ENCODE measurements at places on chromosomes 1 and 21.
A peak's percentile ranks its signal among the peaks of the same experiment; 100 is the strongest.

DNA sequence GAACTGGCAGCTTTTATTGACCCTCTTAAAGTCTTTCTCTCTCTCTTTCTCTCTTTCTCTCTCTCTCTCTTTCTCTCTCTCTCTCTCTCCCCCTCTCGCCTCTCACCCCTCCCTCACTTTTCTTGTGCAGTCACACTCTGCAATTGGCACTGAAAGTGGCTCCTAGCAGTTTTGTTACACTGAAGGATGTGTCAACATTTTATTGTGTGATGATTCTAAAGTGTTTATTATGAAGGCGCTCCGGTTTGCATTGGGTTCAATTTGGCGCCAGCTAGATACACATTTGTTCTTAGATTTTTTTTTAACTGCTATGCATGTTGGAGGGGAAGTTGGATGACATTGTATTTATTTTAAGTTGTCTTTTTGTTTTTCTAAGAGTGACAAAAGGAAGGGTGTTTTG, 64.0 kb upstream of the CHRM3 start:
- no peak for DNase-seq

GRCh38 chr1:200179126-200179780, 151.7 kb downstream of the NR5A2 start:
- DNase-seq, result no peak

DNA sequence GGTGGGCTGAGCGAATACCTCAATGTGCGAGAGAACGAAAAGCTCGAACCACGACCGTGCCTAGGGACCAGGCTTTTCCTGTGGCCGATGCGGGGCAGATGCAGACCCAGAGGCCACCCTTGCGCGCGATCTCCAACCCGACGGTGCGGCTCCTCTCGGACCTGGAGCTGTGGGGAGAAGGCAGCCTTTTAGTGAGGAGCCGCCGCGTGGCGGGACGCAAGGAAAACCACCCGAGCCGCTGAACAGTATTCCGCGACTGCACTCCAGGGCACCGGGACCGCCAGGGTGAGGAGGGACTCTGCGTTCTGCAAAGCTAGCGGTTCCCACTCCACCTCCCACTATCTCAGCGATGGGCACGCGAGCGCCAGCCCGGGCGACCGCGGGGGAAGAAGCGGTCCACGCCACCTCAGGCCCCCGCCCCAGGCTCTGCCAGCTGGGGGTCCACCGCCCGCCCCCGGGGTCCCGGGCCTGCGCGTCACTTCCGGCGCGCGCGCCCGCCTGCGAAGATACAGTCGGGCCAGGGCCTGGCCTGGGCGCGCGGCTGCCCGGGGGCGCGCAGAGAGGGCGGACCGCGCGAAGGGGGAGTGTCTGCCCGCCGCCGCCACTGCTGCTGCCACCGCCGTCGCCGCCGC, 66.5 kb upstream of the PRKACB start:
- peak; percentile 76 for DNase-seq

DNA sequence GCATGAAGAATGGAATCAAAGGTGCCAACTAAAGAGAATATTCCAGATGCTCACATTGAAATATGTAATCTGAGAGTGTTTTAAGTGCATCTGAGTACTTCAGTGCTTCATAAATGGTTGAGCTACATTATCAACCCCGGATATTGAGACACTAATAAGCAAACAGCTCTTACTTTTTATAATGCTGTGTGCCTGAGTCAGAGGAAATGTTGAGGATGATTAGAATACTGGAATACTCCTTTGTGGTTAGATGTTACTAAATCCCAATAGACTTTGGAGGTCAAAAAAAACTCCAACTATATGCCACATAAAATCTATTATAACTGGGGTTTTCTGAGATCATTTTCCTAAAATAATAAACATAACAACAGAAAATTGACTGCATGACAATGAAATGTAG, 12.5 kb upstream of the KCNA3 start:
- no peak for DNase-seq

DNA sequence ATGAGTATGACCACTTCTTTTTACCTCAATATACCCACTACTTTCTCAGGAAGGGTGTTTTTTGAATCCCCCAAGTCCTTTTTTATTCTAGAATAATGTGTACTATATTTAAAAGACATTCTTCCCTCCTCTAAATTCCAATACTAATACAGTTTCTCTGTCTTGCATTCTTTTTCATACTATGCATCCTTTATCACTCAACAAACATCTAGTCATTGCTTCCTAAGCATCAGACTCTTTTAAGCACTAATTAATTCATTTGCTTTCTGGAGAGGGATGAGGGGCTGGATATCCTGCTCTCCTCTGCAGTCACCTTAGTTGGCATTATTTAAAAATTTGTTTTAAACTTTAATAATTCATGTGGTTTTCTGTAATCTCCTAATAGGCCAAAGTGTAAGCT, 838.8 kb downstream of the KCNT2 start:
- DNase-seq, result no peak

- no peak for DNase-seq
Measured at GRCh38 chr1:86277936-86278335, 118.2 kb downstream of the ODF2L start.

DNA sequence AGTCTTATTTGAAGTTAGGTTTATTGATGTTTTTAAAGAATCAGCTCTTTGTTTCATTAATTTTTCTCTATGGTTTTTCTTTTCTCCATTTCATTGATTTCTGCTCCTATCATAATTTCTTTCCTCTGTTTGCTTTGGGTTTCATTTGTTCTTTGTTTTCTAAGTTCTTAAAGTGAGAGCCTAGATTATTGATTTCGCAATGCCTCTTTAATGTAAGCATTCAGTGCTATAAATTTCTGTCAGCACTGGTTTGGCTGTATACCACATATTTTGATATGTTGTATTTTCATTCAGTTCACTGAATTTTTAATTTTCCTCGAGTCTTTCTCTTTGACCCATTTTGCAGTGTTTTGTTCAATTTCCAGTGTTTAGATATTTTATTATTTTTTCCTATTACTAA, 68.7 kb downstream of the DNAH14 start:
- no peak for DNase-seq

GRCh38 chr1:93839753-93840152, 39.3 kb downstream of the DNTTIP2 start:
- no peak for DNase-seq

- peak; percentile 74 for DNase-seq
Measured at GRCh38 chr1:115112496-115113375, 23.4 kb upstream of the TSPAN2 start.

DNA sequence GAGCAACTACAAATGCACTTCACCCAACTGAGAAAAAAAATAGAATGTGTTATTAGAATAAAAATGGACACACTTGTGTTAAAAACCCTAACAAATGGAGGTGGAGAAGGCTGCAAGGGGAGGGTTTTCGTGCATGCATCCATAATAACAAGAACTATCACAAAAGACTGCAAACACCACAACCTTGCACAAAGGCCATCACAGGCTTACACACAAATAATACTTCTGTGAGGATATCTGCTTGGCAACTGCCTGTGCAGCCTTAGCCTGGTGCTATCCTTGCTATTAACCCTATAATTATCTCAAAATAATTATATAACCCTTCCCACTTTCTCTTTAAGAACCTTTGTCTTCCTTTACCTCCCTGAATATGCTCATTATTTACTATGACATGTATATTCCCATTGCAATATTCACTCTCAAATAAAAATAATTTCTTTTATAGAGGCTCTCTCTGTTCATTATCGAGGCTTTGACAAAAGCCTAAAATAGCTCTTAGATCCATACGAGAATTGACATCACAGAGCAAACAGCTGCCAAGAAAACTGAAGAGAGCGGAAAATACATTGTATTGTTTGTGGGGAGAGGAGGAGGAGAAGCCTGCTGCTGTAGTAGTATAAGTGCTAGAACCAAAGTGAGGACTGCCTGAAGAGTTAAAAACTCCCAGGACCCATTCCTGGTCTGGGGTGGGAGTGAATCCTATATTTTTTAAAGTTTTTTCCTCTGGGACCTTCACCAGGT, 1768.7 kb downstream of the BRINP3 start:
- no peak for DNase-seq

DNA sequence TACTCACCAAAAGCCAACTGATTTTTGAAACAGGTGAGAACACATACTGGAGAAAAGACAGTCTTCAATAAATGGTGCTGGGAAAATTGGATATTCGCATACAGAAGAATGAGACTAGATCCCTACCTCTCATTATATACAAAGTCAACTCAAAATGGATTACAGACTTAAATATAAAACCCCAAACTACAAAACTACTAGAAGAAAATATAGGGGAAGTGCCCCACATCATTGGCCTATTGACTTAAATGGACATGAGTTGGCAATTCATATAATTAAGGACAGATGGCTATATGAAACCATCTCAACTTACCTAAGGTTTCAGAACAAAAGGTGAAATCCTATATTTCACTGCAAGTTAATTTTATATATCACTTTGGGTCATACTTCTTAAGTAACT, 60.1 kb downstream of the C4BPA start:
- no peak for DNase-seq

GRCh38 chr1:34736692-34737091, 18.2 kb upstream of the GJB5 start:
- DNase-seq, result no peak

DNA sequence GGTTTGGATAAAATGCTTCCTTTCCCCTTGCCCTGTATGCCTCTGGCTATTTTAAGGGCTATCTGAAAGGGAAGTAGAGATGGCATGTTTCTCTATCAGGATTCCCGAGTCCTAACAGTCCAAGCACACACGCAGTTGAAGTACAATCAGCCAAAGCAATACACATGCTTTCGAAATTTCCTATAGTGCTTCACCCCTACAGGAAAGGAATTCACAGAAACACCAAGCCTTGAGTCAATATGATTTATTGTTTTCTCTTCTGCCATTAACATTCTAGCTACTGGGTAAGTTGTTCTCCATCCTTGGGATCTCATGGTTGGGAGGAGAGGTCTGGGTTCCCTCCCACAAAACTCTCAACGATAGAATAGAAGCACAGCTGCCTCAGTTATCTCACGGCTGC, 8.7 kb downstream of the ITLN1 start:
- DNase-seq, result no peak

DNA sequence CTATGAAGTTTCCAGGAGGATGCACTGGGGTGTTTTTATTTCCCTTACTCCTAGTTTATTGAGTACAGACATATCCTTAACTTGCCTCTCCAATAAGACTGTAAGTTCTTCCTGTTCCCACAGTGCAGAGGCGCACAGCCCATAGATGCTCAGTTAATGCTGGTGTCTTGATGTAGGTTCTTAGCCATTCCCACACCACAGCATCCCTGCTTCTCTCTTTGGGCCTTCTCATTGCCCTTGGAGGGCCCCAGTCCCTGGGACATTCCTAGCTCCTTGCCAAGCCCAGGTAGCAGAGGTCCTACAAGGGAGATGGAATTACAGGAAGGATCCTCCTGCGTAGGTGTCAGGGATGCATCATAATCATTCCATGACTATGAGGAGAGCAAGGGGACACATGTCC, 61.6 kb upstream of the HMGB4 start:
- DNase-seq, result no peak

- no peak for DNase-seq
Measured at GRCh38 chr1:17289721-17290120, 18.3 kb upstream of the PADI4 start.

GRCh38 chr1:107277022-107277421, 136.2 kb downstream of the NTNG1 start:
- no peak for DNase-seq

DNA sequence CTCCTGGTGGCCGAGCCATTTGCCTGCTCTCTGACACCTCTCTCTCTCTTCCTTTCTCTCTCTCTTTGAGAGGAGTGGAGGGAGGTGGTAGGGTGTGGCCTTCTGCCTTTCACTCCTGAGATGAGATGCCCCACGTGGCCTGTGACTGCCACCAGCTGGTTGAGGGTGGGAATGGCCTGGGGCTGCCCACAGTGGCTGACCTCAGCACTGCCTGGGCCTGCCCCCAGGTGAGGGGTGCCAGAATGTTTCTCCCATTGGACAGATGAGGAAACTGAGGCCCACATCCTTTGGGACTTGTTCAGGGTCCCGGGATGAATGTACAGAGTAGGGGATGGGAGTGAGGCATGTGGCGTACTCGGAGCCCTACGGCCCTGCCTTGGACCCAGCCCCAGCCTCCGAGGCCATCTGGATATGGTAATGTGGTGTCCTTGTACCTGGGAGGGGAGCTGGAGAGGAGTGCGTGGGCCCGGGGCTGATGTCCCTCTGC, 12.7 kb upstream of the C1orf167 start:
- peak; percentile 76 for DNase-seq

DNA sequence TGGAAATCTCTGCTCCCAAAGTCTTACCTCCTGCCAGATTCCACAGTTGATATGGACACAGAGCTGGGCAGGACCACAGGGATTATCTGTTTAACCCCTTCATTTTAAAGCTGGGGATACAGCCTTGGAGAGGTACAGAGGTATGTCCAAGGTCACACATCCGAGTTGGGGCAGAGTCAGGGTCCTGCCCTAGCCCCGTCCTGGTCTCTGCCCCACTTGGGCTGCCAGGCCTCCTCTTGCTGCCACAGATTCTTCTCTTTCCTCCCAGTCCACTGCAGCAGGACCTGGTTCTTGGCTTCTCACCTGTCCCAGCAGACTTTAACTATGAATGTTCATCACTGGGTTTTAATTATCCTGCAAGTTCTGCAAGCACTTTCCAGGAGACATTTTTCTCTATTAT, 258.3 kb downstream of the MATN1 start:
- no peak for DNase-seq

- peak; percentile 69 for DNase-seq
Measured at GRCh38 chr1:26225033-26225831, 8.8 kb upstream of the CEP85 start.

DNA sequence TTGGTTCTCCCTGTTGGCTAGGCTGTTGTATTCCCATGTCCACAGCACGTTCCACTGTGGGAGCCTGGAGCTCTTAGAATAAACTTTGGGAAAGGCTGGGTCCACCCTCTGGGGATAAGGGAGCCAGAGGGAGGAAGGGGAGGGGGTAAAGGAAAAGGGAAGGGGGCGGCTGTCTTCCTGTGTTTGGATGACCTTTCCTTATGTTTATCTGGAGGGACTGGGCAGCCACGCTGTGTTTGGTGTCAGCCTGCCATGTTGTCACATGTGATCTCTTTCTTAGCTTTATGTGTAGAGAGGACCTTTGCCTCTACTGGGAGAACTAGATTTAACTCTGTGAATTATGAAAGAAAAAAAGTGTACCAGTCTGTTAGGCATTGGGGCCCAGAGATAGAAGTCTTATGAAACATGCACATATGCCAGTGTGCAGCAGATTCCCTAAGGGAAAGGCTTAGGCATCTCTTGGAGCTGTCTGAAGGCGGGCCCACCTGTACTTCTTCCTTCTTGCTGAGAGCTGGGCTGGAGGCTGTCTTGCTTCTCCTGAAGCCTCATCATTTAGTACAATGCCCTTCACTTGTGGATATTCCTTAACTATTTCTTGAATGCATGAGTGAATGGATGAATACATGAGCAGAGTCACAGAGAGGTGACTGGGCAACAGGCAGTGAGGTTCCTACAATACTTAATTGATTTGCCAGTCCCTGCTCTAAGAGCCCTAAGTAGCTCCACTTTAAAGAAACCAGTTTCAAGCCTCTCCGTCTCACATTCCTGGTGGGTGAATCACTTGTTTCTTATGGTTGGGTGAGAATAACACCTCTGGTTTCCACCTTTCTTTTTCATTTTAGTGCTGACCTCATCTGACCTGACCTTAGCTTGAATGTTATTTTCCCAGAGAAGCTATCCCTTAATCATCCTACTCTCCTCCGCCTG, 62.5 kb upstream of the ARHGAP29 start:
- DNase-seq, result no peak

Data from CD4-positive, alpha-beta T cell treated with Interleukin-17A for 4 hours (primary cell).